Forelimb muscle (tissue), 1 donor: ENCODE measurements at places on chromosomes 2 and 18. TPM values are rescaled to one million over a fixed set of nuclear protein-coding genes. Genes with fewer than 3 reads are reported as not detected.

GRCh38 chr2:146661473-146662096 lies 1183.2 kb upstream of the ACVR2A start:
- DNase-seq: peak; percentile 13

DNA sequence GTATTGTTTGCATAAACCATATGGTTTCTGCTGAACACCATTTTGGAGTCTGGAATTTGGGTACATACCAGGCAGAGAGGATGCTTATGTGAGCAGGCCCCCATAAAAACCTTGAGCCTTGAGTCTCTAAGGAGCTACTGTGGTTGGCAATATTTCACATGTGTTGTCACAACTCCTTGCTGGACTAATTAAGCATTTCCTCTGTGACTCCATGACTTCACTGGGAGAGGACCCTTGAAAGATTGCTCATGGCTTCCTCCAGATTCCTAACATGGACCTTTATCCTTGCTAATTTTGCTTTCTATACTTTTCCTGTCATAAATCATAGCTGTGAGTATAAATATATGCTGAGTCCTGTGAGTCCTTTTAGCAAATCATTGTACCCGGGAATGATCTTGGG lies 7.6 kb upstream of the COQ10B start:
- DNase-seq: no peak

- peak; percentile 44 for DNase-seq
Measured at GRCh38 chr2:231052494-231053451, 3.9 kb upstream of the PSMD1 start.

GRCh38 chr18:57436965-57437333 lies 1.8 kb downstream of the ONECUT2 start:
- no peak for DNase-seq

ALKAL2 gene
- polyA plus RNA-seq: 1.5 TPM

DNA sequence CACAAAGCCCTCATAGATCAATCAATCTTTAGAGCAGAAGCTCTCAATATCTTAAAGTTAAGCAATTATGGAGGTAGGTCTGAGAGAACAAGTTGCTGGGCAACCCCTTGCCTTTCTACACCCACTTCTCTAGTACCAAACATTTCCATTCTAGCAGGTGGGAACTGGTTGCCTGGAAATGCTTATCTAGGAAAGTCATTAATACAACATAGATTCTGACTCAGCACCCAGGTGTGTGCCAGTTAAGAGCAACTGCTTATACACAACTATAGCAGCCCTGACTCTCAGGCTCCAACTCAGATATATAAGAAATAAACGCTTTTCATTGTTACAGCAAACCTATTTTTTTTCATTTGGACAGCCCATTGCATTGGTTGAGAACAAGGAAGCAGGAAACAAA lies 237.7 kb downstream of the IRS1 start:
- no peak for DNase-seq

- DNase-seq: no peak
Measured at GRCh38 chr18:51323961-51324360, 126.5 kb upstream of the MEX3C start.

MYCN gene
- 5.5 TPM for polyA plus RNA-seq

DNA sequence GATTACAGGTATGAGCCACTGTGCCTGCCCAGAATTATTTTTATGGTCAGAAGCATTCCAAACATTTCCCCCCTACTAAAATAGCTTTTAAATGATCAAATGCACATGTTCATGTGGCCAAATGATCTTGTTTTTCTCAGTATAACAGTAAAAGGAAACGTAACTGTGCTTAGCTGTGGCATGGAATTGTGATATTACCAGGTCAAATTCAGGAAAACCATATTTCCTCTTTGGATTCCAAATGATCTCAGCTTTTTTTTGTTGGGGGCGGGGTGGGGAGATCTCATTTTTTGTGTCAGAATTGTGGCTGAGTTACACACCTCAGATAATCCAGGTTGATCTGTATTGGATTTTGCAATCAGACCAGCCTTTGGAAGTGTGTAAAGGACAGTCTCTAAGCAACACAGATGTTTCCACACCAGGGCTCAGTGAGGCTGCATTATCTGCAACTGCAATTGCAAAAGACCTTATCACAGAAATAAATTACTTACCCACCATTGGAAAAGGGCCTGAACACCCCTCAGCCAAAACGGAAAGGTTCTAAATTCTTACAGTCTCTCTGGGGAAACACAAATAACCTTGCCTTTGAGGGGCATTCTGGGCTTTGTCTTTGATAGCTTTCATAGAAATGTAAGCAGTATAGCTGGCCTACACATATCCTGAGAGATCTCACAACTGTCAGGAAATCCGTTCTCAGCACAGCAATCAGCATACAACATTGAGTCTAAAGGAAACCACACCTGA lies 8.4 kb downstream of the CASP10 start:
- DNase-seq: no peak

GRCh38 chr2:30679426-30680088 lies 127.7 kb downstream of the CAPN13 start:
- no peak for DNase-seq

DNA sequence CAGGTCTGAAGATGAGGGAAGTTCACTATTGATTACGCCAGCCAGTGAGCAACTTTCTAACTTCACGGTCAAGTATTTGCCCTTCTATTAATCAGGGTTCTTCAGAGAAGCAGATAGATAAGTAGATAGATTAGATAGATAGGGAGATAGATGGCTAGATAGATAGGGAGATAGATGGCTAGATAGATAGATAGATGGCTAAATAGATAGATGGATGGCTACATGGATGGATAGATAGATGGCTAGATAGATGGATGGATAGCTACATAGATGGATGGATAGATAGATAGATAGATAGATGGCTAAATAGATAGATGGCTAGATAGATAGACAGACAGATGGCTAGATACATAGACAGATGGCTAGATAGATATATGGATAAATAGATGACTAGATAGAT lies 4.8 kb upstream of the INPP5D start:
- DNase-seq: no peak

DNA sequence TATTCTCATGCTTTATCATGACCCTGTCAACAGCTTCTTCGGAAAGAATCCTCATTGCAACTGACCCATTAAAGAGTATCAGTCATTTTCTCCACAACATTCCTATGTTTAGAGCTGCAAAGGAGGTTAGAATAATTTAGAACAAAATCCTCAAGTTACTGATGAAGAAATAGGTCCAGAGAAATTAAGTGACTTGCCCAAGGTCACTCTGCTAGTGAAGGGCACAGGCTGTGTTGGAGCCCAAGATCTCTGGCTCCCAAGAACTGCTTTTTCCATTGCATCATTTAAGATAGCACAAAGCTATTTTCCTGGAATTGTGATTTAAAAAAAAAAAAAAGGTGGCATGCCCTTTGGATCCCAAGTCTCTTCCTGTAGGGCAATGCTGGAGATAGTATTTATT lies 9.6 kb downstream of the IRS1 start:
- DNase-seq: no peak

DNA sequence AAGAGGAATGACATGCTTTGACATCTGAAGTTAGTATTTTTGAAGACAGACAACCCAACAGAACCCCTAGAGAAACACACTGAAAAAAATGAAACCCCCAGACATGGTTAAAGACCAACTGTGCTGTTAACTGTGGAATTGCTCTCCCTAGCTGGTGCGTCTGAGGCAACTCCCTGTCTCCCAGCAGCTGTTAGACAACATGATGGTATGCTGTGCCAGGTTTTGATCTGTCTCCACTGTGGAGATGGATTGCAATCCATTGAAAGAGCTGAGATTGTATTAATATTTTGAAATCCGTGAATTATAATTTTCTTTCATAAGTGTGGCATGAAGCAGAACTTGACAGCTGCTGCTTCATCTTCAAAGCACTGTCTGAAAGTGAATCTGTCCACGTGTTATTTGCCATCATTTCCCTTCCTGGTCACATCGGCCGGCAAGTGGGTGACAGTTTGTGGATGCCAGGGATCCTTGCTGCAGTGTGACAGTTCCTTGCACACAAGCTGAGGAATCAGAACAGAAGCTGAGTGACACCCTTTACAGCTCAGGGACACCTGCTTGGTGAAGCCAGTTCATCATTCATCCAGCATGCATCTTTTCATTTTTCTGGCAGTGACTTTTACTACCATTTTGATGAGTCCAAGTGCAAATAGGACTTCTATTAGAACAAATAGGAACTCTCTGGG lies 58.2 kb upstream of the ACSL3 start:
- no peak for DNase-seq

LOXL3 gene
- polyA plus RNA-seq: 8.7 TPM

DNA sequence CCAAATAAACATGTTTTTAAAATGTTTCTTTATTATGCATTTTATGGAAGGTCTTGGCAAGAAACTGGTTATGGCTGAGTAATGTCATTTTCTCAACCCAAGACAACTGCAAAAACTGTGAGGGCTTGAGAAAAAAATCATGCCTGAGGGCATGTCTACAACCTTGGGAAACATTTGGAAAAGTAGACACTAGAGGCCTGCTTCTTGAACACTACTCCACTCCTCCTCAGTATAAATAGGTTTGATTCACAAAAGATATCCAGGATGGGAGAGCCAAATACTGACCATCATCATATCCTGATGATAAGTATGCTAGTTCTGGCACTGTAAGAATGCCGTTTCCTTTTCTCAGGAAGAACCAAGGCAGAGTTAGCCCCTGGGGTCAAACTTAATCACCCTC lies 71.1 kb downstream of the OSR1 start:
- no peak for DNase-seq

DNA sequence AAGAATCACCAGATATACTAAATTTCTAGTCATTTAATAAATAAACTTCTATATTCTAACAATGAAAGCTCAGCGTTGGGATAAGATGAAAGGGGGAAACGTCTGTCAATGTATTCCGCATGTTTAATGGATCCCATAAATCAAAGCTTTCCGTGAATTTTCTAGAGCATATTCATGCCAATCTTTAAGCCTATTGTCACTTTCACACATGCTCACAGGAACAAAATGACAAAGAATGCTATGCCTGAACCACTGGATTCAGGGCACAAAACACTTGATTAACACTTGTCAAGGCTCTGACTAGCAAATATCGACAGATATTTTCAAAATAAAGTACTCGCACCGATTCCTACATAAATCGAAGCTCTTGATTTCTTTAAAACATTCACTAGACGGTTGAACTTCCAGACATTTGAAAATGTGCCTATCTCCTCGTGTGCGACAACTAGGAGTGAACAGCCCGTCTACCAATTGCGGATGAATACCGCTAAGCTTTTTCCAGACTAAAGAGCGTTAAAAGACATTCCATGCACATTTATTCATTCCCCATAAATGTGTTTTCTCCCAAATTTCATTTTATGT lies 1.8 kb downstream of the TLK1 start:
- DNase-seq: no peak

CCDC150 gene
- 5.9 TPM for polyA plus RNA-seq

DNA sequence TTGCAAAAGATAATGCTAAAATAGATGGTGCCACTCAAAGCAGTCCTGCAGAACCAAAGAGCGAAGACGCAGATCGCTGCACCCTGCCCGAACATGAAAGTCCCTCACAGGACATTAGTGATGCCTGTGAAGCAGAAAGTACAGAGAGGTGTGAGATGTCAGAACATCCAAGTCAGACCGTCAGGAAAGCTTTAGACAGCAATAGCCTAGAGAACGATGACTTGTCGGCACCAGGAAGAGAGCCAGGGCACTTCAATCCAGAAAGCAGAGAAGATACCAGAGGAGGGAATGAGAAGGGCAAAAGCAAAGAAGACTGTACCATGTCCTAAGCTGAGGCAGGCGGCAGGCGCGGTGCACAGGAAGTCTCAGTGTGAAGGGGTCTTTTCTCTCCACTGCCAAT lies 34.8 kb upstream of the RBM44 start:
- DNase-seq: no peak

GRCh38 chr2:102116630-102117471 lies 25.7 kb upstream of the IL1R1 start:
- no peak for DNase-seq

SCYGR4 gene
- polyA plus RNA-seq: not detected

DNA sequence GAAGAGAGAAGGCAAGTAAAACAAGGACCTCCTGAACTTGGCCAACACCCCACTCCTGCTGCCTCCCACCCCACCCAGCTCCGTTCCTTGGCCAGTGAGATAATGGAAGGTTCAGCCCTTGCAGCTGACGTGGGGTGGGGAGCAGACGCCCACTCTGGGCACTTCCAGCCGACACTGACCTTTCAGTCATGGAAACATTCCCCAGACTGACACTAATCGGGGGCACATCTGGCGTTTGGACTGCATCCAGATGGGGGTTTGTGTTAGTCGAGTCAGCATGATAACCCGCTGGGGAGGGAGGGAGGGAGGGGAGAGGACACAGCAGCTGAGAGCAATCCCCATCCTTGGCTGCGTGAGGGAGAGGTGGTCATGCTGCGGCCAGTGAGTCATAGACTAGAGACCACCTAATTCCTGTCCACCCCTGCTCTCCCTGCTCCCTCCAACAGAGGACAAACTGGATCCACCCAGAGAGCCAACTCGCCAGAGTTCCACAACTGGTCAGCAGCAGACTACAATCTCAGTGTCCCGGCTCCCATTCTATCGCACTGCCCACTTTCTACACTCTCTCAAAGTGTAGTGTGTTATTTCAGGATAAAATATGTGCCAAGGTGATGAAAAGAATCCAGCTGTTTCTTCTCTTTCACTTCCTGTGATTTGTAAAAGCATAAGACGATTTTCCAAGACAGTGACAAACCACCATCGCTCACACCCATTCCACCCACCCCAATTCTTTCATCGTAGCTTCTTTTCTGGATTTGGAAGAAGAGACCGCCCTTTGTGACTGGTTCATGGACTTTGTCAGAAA lies 115.4 kb upstream of the PKDCC start:
- DNase-seq: peak; percentile 88

GRCh38 chr2:70531419-70532086 lies 22.1 kb downstream of the TGFA start:
- no peak for DNase-seq

TFPI gene
- polyA plus RNA-seq: 38.2 TPM

PRKAG3 gene
- polyA plus RNA-seq: 32.9 TPM

GRCh38 chr2:195428673-195429072 lies 228.4 kb upstream of the SLC39A10 start:
- DNase-seq: no peak

GRCh38 chr2:42338567-42339190 lies 22.3 kb downstream of the COX7A2L start:
- DNase-seq: no peak

GRCh38 chr2:7012141-7012764 lies 95.0 kb downstream of the RNF144A start:
- no peak for DNase-seq

RTN4 gene
- 669 TPM for polyA plus RNA-seq

GRCh38 chr2:62736899-62737559 lies 31.5 kb downstream of the EHBP1 start:
- no peak for DNase-seq

NXPH2 gene
- polyA plus RNA-seq: 13.0 TPM

KCNG2 gene
- 0.46 TPM for polyA plus RNA-seq

DNA sequence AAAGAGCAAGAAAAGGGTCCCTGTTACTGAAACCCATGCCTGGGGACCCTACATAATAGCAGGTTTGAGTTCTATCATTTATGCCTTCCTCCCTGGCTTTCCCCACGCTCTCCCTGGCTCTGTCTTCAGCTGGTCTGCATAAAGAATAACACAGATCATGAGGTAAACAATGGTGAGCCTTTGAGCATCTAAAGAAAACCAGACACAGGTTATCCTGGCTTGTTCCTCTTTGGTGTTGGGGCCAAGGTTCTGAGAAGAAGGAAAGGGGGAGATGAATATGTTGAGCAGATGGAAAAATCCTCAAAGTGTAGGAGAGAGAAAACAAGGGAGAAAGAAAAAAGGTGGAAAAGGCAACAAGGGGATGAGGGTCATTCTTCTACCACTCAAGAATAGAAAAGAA lies 127.3 kb downstream of the CABYR start:
- no peak for DNase-seq
